Activated CD4-positive, alpha-beta T cell treated with anti-CD3 and anti-CD28 coated beads, Interleukin-2, amount 50 U/mL, for 1 hour (primary cell): ENCODE measurements at places on chromosomes 5 and 9.

DNA sequence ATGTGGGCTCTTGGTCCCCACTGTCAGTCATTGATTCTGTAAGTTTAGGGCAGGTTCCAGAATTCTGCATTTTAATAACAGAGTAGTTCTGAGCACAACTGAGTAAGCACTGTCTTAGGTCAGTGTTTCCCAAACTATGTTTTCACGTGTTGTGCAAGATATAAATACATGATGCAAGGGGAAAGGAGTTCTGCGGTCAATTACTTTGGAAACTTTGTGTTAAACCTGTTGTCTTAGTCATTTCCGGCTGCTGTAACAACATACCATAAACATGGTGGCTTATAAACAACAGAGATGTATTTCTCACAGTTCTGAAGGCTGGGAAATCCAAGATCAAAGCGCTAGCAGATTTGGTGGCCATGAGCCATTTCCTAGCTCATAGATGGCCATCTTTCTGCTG, 69.8 kb downstream of the EQTN start:
- no peak for DNase-seq

GRCh38 chr9:95065224-95065623, 252.3 kb downstream of the FANCC start:
- DNase-seq: no peak

DNA sequence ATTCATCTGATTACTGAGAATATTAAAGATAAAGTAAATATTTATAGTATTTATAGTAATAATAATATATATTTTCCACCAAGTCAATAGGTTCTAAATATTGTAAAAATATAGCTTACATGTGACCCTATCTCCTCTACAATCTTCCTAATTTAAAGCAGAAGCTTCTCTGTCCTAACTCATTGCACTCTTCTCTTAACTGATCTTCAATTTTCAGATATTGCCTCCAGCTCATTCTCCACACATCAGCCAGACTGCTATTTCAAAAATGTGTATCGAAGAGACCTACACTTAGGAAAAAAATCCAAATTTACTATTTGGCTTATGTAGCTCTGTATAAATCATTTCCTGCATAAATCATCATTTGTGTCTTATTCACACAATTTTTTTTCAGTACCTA, 47.8 kb downstream of the CDH18 start:
- no peak for DNase-seq

DNA sequence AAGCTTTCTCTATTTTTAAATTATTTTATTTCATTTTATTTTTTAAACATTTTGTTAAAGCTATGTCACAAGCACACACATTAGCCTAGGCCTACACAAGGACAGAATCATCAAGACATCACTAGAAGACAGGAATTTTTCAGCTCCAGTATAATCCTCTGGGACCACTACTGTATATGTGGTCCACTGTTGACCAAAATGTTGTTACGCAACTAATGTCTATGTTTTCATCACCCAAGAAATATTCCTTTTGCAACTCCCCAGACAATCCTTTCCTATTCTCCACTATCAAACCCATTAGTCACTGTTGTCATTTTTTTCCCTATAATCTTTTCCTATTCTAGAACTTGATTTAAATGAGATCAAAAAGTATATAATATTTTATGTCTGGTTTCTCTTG, 2371.7 kb upstream of the C9orf72 start:
- no peak for DNase-seq

DNA sequence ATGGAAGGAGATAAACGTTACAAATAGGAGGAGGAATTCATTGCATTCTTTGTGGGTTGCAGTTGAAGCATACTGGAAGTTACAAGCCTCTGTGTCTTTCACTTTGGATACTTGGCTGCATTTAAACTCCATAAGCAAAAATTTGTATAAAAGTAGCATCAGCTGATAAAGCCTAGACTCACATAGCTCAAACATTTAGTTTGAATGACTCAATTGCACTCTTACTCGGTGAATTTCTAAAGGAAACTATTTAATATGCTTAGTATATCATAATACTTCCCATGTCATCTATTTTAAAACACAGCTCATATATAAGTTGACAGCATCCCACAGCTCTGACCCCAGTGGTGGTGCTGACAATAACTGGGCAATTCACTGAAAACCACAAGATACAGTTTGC, 596.6 kb upstream of the ZNF608 start:
- DNase-seq: no peak

- DNase-seq: no peak
Observed at GRCh38 chr9:101629636-101630035, 34.9 kb upstream of the PPP3R2 start.

- no peak for DNase-seq
Observed at GRCh38 chr9:15352306-15352705, 45.3 kb upstream of the TTC39B start.

DNA sequence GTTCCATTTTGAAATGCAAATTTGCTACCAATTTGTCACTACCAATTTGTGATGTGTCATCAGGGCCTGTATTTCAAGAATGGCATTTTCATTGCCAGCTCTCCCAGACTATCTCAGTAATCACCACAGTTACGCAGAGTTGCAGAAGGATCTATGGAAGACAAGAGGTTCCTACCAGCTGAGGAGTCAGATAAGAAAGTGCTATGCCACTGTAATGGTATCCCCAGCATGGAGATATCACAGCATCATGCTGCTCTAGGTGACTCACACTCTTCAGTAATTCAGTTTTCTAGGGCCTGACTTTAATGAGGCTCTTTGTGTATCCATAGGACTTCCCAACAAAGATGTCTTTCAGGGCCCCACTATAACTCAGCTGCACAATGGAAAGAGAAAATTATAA, 490.3 kb downstream of the ARHGEF28 start:
- no peak for DNase-seq

- DNase-seq: no peak
Observed at GRCh38 chr5:146680846-146681584, 165.0 kb upstream of the GPR151 start.

- DNase-seq: no peak
Observed at GRCh38 chr9:2809692-2810419, 34.0 kb downstream of the PUM3 start.

GRCh38 chr5:116559239-116559638, 15.4 kb downstream of the SEMA6A start:
- DNase-seq: no peak

GRCh38 chr5:15927710-15928380, 251.7 kb downstream of the MARCHF11 start:
- no peak for DNase-seq

DNA sequence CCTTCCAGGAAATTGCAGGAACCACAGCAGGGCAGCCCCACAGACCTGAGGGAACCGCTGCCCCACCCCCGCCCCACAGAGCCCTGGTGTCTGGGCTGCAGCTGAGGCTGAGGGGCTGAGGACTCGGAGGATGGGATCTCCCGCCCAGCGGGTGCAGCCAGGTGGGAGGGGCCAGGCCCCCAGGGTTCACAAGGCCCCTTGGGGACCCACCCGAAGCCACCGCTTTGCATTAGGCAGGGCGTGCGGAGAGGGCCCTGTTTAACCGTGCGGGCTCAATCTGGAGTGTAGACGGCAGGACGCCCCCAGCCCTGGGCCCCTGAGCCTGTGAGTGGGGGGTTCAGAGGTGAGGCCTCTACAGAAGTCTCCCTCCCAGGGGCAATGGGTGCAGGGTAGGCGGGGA, 10.8 kb downstream of the NOTCH1 start:
- no peak for DNase-seq

DNA sequence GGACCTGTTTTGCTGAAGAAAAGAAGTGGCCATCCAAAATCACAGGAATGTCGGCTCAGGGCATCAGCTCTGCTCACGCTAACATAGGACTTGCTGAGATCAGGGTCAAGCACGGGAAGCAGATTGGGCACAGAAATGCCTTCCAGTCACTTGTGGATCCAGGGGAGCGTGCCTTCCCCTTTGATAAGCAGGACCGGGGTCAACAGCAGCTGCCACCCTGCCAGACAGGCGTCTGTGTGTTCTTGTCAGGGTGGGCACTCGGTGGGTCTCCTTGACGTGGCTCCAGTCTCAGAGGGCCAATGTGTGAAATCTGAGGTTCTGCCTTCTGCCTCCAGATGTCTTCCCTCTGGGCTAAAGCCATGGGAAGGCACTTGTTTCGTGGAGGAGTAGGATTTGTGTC, 313.7 kb upstream of the IRX4 start:
- no peak for DNase-seq

DNA sequence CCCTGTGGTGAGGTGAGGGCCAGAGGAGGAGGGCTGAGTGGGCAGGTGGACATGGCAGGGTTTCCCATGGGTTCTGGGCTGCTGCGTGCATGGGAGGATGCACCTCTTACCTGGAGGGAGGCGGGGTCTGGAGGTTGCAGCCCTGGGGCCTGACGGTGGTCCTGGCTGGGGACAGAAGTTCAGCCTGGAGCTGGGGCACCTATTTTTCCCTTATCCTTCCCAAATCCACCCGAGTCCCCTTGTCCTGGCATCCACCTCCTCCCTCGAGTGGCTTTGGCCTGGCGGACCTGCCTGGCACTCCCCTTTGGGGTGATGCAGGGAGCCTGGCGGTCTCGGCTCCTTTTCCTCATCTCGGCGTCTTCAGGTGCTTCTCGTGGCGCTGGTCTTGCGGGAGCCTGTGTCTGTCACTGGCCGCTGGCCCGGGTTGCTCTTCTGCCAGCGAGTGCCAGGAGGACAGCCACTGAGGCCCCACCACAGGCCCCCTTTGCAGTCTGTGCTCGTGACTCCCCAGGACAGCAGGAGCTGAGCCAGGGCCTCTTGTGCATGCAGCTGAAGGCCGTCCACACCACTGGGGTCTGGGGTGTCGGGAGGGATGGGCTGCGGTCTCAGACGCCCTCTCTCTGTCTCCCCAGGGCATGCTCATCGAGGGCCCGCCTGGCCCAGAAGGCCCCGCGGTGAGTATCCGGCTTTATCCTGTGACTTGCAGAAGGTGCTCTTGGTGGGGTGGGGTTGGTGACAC, 96.4 kb downstream of the COL5A1 start:
- DNase-seq: no peak

GRCh38 chr5:170426786-170427185, 37.6 kb upstream of the KCNMB1 start:
- no peak for DNase-seq

- no peak for DNase-seq
Observed at GRCh38 chr9:111016426-111017045, 21.7 kb downstream of the LPAR1 start.

DNA sequence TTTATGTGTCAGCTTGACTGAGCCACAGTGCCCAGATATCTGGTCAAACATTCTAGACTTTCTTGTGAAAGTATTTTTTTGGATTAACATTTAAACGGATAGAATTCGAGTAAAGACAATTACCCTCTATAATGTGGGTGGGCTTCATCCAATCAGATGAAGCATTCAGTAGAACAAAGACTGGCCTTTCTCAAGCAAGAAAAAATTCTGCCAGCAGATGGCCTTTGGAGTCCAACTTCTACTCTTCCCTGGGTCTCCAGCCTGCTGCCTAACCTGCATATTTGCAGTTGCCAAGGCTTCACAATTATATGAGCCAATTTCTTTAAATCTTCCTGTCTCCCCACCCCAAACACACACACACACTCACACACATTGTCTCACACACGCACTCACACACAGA, 86.4 kb downstream of the MED10 start:
- DNase-seq: no peak

DNA sequence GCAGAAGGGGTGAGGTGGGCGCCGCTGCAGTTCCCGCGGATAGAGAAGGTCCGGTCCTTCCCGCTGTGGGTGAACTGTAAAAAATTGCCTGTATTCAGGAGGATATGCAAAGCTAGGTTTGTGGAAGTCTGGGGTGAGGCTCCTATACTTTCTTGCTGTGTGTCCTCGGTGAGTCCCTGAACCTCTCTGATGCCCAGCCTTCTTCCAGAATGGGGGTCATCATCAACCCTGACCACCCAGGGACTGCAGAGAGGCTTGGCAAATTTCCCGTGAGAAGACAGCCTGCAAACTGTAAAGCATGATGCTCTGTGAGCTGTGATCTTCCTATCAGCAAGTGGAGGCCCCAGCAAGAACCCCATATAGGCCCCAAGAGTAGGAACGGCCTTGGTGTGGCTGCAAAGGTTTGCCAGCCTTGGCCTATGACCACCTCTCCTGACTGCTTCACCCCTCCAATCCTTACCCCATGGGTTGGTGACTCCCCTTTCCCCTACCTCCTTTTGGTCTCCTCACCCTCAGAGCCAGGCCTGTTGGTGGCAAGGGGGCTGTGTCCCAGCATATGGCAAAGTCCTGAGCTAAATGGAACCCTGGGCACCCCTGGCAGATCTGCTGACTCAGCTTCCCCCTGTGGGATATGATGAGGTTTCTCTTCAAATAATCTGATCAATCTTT, 760 bp downstream of the ALDH1B1 start:
- no peak for DNase-seq

DNA sequence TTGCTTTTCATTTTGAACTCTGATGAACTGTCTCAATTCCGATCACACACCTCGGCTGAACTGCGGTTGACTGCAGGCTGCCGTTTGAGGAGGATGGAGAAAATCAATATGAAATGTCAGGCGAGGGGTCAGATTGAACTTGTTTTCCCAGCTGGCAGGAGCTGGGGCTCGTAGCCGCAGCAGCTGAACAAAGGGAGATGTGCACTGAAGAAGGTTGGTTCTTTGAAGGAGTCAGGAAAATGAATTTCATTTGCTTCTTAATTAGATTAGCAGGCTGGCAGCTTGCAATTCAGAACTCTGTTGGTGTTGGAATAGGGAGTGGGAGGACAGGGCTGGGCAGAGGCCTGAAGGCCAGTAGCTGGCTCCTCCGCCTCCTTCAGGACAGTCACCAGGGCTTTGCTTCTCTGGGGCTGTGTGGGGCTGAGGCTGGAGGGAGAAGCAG, 117.4 kb upstream of the GPR151 start:
- no peak for DNase-seq

DNA sequence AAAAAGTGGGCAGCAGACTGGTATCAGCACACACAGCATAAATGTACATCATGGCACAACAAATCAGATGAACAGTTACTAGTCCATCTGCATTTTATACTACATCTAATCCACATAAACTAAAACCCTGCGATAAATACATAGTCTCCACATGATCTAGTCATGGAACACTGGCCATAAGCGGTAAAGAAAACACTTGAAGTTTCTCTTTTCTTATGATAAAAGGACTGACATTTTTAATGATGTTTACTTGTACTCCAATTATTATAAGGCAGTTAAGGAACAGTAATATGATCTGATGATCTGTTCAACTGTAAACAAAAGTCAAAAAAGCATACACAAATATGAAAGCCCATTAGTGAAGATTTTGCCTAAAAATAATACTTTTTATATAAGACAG, 112.5 kb downstream of the MPDZ start:
- DNase-seq: no peak

GRCh38 chr5:139402561-139403158, 1.2 kb downstream of the SPATA24 start:
- no peak for DNase-seq

DNA sequence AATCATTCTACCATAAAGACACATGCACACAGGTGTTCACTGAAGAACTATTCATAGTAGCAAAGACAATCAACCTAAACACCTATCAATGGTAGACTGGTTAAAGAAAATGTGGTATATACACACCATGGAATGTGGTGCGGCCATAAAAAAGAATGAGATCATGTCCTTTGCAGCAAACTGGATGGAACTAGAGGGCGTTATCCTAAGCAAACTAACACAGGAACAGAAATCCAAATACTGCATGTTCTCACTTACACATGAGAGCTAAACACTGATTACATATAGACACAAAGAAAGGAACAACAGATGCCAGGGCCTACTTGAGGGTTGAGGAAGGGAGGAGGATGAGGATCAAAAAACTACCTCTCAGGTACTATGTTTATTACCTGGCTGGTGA, 103.8 kb downstream of the DRD1 start:
- no peak for DNase-seq
